ENCODE measurements at places on chromosomes 1 and 21.

GRCh38 chr21:46345861-46346260, 21.9 kb downstream of the PCNT start:
- DNase-seq = no peak

DNA sequence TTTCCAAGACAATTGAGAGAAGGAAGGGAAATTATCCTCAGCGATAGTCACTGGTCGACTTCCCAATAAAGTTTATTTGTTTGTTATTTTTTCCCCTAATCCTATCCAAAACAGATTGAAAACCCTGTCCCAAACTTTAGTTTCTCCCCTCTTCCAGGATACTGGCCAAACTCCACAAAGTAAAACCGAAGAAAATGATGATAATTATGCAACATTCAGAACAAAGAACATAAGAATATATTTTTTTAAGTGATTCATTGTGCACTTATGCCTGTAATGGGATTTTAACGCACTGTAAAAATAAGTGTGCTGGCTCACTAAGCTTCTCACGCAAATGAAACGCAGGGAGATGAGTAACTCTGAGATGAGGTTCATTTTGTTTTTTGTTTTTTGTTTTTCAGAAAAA, 6.0 kb downstream of the GLIS1 start:
- DNase-seq = no peak

DNA sequence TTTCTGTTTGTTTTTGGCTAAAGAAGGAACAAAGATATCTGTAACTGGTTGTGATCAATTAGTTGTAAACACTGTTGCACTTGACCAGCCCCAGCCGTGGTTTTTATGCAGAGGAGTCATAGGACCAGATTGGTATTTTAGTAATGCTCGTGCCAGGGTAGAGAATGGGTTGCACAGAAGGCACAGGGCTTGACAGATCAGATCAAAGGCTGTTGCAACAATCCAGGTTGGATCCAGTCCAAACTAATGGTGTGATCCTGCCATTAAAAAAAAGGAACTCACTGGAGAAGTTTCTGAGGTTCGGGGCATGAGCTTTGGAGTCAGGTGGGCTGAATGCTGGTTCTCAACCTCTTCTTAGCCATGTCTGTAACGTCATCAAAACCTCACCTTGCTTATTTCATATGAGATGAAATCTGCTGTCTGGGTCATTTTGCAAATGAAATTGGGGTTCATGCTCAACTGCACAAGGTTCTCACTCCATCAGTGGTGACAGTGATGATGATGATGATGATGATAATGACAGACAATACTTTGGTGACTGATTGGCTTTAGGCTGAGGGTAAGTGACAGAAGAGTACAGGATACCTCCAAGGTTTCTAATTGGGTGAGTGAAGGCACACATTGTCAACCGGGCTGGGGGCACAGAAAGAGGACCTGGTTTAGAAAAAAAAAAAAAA, 43.1 kb downstream of the ZNF281 start:
- DNase-seq = no peak

DNA sequence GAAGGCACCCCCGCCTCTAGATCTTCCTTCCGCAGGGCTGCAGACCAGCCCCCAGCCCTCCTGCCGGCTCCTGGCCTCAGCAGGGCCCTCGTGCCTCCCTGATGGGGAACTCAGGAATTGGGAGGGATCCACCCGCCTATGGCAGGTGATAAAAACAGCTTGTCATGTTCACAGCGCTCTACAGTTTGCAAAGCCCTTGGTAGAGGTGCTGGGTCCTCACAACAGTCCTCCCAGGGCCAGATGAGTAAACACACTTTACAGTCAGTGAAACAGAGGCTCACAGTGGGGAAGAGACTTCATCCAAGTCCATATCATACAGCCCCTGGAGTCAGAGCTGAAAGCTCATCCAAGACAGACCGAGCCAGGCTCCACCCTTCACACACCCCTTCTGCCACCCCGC, 97.0 kb upstream of the IFFO2 start:
- DNase-seq = no peak

- DNase-seq = no peak
These were observed 41.0 kb downstream of the LDLRAD2 start for GRCh38 chr1:21853131-21853427.

DNA sequence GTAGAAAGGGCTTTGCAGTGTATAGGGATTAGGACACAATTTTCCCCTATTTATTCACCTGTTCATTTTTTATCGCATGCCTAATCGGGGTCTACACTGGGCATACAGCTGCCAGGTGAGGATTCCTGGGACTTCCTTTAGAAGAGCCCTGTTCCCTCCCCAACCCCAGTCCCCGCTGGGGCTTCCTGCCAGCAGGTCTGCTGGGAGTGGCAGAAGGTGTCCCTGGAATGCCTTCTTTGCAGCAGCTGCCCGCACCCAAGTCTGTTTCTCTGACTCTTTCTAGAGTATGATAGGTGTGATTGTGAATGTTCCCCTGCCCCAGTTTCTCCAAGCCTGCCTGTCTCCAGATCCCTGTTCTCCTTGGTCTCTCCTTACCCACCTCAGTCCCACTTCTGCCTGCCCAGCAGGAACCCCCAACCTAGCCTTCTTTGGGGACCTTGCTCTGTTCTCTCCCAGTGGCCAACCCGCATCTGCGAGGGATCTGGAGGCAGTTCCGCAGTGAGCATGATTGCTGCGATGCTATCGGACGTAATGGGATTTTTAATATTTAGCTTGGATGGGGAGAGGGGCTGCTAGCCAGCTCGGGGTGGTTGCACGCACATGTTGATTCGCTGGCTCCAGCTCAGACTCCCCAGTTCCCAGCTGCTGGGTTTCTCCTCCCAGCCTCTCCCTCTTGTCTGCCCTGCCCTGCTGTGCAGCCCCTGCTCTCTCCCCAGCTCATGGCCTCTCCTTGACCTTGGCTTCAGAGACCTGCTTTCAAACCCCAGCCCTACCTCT, 79.8 kb downstream of the EPHB2 start:
- DNase-seq = no peak

- DNase-seq = no peak
These were observed 1041.3 kb upstream of the ADGRL4 start for GRCh38 chr1:80047791-80048190.

- no peak for DNase-seq
These were observed 10.3 kb upstream of the ADARB1 start for GRCh38 chr21:45064091-45064490.

DNA sequence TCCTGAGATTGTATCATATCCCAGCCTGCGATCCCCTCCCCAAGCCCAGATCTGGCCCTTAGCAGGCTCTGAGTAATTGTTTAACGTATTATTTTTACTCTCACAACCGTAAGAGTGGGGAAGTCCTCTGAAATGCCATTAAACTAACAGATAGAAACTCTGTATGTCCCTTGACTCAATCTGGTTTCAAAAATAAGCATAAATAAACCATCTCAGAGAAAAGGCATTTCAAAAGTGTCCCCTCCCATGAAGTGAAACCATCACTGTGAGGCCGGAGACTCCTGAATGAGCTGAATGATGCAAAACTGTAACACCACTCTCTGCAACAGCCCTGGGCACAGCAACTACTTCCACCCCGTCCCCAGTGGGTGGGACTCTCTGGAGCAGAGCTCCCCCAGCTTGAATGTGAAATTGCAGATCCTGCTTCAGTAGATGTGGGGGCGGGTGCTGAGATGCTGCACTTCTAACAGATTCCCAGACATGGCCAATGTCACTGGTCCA, 104.1 kb downstream of the SYF2 start:
- DNase-seq = no peak

- DNase-seq = no peak
These were observed 326 bp downstream of the BRWD1 start for GRCh38 chr21:39313042-39313570.

DNA sequence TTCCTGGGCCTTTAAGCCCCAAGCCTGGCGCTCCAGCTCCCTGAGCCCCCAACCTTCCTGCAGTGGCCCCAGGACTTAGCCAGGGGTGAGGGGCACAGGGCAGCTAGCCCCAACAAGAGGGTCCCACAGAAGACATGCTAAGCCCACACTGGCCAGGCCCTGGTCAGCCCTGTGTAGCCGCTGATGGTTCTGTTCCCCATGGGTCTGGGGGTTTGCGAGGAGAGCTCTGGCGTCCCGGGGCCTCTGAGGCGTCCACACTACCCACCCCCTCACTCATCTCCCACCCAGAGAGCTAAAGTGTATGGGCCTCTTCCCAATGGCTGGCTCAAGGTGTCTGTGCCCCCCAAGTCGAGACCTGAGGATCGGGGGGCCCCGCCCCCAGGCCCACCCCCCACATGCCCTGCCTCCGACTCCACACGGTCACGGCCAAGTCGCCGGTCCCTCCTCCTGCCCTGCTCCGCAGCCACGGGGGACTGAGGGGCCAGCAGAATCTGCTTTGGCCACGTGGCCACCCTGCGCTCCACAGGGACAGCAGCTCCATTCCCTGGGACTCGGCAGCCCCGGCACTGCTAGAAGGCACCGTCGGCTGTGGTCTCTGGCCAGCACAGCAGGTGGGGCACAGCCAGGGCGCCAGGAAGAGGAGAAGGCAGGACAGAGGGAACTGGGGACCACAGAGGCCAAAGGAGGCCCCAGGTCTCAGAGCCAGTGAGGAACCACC, 7.8 kb downstream of the TNFRSF18 start:
- no peak for DNase-seq

- no peak for DNase-seq
These were observed 2.5 kb upstream of the TAF13 start for GRCh38 chr1:109078317-109078716.

- no peak for DNase-seq
These were observed 64.1 kb downstream of the NID1 start for GRCh38 chr1:236000781-236001180.

DNA sequence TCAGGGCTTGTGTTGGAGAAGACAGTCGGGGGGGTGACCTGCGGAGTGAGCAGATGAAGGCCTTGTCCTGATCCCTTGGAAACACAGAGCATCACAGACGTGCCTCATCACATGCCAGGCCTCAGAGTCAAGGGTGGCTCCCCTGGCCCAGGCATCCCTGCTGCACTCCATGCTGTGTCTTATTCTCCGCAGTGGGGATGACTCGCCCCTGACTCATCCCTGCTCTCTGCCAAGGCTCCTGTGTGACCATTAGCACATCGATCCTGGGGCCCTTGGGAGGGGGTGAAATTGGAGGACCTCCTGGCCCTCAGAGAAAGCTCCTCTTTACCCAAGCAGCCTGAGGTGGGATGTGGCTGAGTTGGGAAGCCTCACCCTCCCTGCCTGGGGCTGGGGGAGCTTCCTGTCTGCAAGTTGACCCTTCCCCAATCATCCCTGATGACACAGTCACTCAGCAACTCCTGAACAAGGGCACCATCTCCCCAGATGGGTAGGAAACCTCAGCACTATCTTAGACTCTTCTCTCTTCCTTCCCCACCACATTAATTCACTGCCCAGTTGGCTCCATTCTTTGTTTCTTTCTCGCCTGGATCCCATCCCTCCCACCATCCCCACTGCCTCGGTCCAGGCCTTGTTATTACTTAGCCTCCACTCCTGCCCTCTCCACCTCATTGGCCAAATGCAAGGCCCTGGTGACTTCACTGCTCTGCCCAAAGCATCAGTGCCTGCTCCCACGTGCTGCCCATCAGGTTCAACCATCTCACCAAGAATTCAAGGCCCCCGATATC, 74.6 kb downstream of the CAMK2N1 start:
- DNase-seq = no peak

DNA sequence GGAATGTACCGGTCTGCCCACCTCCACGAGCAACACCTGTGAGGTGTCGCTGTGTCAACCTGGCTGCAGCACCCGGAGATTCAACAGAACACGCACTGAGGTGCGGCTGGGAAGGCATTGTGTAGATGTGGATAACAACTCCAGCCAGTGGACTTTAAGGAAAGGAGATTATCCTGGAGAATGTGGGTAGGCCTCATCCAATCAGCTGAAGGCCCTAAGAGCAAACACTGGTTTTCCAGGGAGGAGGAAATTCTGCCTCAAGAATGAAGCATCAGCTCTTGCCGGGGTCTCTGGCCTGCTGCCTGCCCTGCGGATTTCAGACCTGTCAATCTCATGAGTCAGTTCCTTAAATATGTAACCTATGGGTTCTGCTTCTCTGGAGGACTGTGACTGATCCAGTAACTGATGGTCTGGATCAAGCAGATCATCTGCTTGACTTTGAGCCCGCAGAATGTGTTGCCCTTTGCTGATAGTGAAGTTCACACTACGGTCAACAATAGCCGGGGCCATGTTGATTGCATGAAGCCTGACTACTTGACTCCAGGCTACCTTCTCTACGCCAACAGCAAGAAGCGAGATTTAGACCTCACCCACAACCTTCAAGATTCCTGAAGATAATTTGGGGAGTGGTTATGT, 15.9 kb upstream of the PRDM15 start:
- no peak for DNase-seq

DNA sequence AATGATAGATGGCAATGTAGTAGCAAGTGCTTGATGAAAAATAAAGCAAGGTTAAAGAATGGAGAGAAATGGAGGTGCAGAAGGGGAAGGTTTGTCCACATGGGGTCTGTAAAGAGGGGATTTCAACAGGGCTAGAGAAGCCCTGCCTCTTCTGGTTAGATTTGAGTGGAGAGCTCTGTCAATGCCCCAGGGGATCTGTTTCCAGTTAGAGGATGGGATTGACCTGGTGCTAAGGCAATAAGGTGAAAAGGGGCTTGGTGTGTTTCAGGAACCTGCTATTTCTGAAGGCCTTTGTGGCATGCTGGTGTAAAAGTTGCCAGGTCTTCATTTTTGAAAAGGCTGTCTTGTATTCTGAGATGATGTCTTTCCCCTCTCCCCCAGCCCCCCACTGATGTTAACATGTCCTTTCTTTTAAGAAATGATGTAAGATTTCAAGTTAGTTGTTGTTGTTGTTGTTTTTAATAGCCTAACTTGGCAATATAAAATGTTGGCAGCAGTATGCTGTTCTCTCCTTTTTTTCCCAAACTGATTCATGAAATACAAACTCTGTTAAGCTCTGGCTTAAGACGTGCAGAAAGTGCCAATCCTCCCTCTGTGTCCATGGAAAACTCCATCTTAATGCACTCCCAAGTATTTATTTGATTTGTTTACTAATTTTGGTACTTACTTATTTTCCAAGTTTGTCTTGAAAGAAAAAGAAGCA, 370.3 kb upstream of the ADGRL2 start:
- DNase-seq = no peak

DNA sequence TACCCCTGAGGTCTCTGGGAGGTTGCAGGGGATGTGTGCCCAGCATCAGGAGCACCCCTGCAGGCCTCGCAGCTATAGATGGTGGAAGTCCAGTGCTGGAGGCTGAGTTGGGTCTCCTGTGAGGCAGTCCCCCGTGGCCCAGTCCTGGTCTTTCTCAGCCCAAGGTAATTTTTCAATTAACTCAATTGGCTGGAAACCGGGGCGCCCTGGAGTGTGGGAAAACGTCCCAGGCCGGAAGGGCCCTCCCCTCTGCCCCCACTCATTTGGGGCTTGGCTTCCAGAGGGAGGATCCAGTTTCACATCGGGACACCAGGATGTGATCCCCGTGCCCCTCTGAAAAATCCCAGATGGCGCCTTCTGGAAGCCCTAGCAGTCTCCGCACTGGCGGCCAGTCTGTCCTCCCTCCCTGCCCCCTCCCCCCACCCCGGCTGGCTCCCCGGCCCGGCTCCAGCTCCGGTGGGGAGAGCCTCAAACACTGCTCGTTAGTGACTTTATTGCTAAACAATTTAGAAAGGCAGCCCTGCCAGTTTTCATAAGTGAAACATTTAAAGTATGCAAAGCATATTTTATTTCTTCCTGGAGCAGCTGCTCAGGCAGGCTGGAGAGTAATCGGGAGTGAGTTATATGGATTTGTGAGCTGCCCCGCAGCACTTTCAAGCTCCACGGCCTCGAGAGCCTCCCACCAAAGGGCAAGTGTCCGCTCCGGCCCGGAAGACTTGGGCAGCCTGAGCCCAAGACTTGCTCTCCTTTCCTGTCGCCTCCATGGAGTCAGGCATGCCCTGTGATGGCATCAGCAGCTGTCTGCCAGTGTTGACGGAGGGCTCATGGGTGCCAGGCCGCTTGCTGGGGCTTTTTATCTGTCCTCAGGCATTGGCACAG, 208.2 kb upstream of the TMEM51 start:
- no peak for DNase-seq

Measured in activated effector memory CD4-positive, alpha-beta T cell treated with Interleukin-2 at 50 U/mL for 16 hours (primary cell).